ENCODE measurements at places on chromosomes 11 and 22.

GRCh38 chr11:130721736-130722135 lies 194.5 kb downstream of the SNX19 start:
- DNase-seq, result no peak

GRCh38 chr11:108501396-108501795 lies 3.2 kb upstream of the POGLUT3 start:
- no peak for DNase-seq

GRCh38 chr11:114079511-114080065 lies 20.1 kb downstream of the ZBTB16 start:
- peak; percentile 53 for DNase-seq

- no peak for DNase-seq
These were observed 5.8 kb upstream of the TCN1 start for GRCh38 chr11:59872076-59872475.

- no peak for DNase-seq
These were observed 39.1 kb downstream of the BRSK2 start for GRCh38 chr11:1428762-1429316.

- no peak for DNase-seq
These were observed 4.7 kb upstream of the SUSD2 start for GRCh38 chr22:24176630-24177029.

- no peak for DNase-seq
These were observed 17.2 kb downstream of the BRD1 start for GRCh38 chr22:49810363-49811019.

- DNase-seq, result no peak
These were observed 3.3 kb upstream of the TYMP start for GRCh38 chr22:50532824-50533796.
